DMS79 treated with DMSO at 0.1 percent for 48 hours (cell line): ENCODE measurements at places on chromosomes 5 and 9.
A peak's percentile ranks its signal among the peaks of the same experiment; 100 is the strongest.

- DNase-seq = no peak
Measured at GRCh38 chr9:86624630-86625029, 270.4 kb upstream of the TUT7 start.

- DNase-seq = no peak
Measured at GRCh38 chr9:134432471-134432870, 106.2 kb downstream of the RXRA start.

GRCh38 chr9:2132484-2133082 lies 117.4 kb downstream of the SMARCA2 start:
- peak; percentile 28 for DNase-seq

DNA sequence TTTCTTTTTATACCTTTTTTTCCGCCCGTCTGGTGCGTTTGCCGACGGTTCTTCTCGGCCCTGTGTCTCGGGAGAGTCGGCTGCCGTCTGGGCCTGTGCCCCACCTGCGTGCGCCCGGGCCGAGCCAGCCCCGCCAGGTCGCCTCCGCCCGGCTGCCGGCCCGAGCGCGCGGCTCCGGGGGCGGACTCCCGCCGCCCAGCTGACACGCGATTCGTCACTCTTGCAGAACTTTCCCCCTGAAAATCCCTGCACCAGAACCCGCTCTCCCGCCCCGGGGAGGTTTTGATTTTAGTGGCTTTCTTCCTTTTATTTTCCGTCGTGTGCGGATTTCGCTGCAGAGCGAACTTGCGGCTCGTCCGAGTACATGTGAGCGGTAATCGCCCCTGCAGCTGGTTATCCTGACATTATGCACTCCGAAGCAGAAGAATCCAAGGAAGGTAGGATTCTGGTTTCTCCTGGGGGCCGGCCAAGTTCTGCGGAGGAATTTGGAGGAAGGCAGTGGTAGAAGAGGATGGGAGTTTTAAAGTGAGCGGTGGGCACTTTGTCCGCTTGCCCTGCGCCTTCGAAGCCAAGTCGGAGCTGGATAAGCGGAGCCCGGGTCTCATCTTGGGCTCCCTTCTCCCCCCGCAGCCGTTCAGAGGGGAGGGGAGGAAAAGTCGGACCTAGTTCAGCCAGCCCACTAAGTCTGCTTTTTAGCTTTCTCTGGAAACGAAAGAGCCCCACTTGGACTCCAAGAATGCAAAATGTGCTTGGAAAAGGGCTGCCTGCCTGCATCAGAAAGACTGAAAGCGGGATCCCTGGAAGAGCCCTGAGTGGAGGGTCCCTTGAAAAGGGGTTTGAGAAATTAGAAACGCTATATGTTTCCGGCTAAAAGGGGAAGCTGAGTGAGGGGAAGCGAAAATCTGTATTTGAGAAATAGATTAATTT lies at the start of gene TNFAIP8:
TNFAIP8 (plus strand) TSS at position 335 of the 927 bp plus-strand sequence; CDS start at position 407, 72 bp downstream.
- no peak for DNase-seq

- DNase-seq = no peak
Measured at GRCh38 chr9:127595611-127596010, 16.5 kb upstream of the STXBP1 start.

DNA sequence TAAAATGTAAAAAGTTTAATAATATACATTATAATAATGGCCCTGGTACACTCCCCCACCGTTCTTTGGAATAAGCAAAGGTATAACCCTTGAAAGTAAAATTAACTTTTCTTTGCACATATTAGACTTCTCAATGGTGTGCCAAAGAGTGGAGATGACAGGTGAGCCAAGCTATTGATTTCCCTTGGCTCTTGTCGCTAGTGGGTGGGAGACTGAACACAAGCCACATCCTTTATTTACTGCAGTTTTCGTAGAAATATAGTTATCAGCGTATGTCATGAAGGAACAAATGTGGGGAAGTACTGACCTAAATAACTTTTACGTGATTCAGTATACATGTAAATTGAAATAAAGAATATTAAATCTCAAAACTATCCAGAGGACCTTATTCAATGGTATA lies 549.3 kb downstream of the RAB3C start:
- DNase-seq = no peak

DNA sequence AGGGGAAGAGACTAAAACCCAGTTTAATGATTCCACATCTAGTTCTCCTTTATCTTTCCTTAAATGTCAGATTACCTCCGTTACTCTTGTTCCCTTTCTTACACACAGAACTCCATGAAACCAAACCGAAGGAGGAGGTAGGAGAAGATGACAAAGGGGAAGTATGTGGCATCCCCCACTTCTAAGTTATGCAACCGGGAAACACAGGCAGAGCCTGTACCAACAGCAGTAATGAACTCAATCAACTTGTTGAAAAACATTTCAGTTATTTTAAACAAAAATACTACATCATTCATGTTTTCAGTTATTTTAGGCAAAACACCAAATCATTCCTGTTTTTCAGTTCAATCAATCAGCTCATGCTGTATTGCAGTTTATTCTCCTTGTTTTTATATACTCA lies 101.8 kb downstream of the PCSK1 start:
- no peak for DNase-seq

GRCh38 chr5:174501461-174502069 lies 222.8 kb upstream of the MSX2 start:
- DNase-seq = no peak

GRCh38 chr9:95980262-95981125 lies 105.0 kb downstream of the ERCC6L2 start:
- DNase-seq = no peak

DNA sequence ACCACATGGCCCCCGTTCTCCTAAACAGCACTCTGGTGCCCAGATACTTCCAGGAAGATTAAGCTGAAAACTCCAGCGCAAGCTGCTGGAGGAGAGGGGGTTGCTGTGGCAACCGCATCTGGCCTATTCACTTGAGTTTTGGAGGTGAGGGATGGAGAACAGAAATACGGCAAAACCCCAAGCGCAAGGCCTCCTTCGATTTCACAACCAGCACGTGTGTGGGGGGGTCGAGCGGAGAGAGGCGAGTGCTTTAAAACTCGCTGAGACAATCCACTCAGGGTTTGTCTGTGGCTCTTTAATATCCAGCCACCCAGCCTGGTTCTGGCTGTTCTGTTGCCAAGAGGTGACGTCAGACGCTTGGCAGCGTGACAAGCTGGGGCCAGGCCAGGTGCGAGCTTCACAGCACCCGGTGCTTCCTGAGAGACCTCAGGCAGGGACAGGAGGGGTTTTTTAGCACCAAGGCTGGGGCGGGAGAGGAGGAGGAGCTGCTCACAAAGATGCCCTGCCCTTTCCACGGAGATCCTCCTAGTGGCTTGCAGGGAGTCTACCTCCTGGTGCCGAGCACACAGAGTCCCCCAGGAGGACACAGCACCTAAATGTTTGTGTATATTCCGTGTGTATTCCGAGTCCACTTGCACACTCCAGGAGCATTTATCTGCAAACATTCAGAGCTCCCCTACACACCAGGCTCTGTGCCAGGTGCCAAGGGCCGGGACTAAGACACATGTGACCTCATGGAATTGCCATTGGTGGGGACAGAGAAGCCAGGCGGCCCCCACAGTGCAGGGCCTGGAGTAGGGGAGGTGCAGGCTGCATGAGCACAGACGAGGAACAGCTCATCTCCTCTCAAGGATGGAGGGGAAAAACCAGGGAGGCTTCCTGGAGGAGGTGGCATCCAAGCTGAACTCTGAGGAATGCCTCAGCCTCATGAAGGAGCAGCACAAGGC lies 194.6 kb downstream of the OLFM1 start:
- DNase-seq = peak; percentile 97

- no peak for DNase-seq
Measured at GRCh38 chr5:4203146-4203545, 607.5 kb downstream of the IRX1 start.

DNA sequence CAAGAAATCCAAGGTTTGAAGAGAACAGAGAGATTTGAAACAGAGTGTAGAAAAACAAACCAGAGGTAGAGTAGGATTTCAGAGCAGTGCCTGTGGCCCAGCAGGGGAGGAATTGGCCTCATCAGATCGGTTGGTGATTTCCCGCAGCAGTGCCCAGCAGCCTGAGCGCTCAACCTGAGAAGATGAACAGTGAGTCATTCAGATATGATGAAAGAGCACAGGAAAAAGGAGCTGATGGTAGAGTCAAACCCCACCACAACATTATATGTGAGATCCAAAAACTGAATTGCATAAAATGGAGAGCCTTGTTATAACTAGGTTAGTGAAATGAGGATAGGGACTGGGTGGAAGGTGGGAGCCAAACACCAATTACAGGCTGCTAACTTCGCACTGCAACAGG lies 248.9 kb downstream of the PIK3R1 start:
- DNase-seq = no peak

- peak; percentile 16 for DNase-seq
Measured at GRCh38 chr9:97527626-97528528, 26.4 kb downstream of the TMOD1 start.

DNA sequence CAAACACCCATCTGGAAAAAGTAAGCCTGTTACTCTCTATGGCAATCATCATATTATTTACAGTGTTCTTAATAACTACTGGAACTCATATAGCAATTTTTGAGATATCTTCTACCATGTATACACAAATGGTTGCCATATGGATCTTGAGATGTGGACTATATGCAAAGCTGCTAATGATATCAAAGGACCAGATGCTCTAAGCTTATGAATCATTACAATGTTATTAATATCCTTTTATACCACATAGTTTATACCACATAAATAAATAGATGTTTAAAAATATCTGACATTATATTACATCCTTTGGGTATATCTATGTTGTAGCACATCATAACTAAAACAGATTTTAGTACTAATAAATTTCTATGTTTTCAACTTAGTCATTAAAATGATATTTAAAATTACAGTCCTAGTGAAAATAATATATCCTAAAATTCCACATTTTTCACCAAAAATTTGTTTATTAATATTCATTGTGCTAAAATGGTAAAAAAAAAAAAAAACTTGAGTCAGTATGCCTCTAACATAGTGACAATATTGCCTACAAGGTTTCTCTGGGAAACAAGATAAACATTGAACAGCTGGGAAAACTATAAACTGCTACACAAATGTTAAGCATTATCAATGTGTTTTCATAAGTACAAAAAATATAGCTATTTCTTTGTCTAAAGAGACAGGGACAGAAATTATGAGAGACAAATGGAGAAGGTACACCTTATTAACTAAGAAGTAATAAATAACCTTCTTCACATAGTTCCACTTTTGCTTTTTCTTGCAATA lies 85.5 kb downstream of the DTWD2 start:
- DNase-seq = no peak

DNA sequence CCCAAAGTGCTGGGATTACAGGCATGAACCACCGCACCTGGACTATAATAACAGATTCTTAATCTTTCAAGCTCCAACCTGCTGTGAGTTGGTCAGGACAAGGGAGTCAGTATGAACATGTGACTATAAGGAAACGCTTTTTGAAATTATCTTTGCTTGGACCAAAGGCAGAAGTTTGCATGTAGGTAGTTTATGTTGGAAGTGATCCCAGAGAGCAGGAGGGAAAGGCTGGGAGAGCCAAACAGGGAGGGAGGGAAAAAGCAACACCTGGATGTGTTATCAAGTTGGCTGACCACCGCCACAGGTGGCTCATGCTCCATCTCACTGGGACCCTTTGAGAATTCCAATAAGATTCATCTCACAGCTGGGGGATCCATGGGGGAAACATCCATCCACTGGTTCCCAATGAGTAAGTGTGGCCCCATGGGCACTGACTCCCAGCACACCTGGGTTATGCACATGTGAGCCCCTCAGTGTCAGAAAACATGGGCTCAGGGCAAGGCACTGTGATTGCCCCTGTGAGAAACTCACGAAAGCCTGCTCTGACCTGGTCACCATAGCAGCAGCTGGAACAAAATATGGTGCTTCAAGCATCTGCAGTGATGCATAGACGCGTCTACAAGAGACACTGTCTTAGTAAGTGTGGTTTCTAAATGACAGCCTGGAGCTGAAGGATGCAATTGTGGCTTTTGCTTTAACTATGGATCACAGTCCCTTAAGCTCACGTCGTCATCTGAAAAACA lies 62.1 kb downstream of the ARSB start:
- no peak for DNase-seq

DNA sequence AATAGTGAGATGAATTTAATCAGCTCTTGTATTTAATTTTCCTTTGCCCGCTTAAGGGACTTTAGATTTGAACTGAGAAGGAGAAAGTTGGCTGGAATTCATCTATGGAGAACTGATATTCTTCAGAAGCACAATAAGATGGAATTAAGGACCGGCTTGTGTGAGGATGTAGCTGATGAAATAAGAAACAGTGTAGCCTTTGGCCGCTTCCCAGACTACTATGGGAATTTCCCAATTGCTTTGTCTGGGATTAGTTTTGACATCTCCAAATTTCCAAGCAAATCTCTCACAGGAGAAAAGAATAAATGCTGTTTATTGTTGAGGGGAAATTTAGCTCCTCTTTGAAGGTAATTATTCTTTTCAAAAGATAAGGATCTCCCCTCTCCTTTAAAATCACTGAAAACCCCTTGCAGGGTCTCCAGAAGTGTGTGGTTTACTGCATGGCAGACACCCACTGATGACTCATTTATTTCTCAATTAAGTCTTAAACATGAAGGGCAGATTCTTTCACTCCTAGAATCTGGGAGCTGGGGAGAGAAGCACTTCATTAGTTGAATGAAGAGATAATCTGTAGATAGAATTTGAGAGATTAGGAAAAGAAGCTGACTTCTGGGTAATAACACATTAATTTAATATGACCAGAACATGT lies 606.5 kb upstream of the ADAMTS16 start:
- no peak for DNase-seq

GRCh38 chr9:71744754-71745521 lies 23.4 kb downstream of the CEMIP2 start:
- DNase-seq = no peak

- no peak for DNase-seq
Measured at GRCh38 chr9:97487107-97487506, 14.4 kb upstream of the TMOD1 start.

DNA sequence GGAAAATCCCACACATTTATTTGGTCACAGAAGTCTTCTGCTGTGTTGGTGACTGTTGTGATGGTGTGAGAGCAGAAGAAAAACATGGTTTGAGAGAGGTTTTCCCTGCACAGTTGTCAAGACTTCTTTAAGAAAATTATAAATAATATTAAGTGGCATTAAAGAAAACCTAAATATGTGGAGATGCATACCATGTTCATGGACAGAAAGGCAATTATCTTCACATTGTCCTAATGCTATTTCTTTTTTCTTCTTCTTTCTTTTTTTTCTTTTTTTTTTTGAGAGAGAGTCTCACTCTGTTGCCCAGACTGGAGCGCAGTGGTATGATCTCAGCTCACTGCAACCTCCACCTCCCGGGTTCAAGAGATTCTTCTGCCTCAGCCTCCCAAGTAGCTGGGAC lies 24.3 kb upstream of the ERGIC1 start:
- DNase-seq = no peak

DNA sequence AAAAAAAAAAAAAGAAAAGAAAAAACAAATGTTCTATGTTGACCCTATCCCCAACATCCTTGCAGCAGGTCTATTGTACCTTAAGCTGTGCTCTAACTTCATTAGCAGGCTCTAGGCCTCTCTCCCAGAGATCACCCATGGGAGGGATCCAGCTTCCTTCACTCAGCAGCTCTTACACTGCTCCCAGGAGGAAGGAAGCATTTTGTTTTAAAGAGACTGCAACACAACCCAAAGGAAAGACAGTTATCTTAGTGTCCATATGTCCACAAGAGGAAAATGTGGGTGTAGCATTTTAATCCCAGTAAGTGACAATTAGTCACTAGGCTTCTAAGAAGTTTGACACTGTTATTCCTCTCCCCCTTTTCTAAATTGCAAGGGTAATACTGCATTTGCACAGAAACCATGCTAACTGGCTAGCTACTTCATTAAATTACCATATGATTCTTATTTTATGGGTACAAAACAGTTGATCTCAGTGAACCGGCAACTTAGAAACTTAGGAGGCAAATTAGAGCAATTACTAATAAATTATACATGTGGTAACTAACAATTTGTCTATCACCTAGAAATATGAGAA lies 58.8 kb downstream of the MARCHF3 start:
- DNase-seq = no peak

- DNase-seq = no peak
Measured at GRCh38 chr9:5301544-5301943, 3.0 kb downstream of the RLN2 start.
